ENCODE measurements at places on chromosomes 16 and 17. TPM values are rescaled to one million over a fixed set of nuclear protein-coding genes. Genes with fewer than 3 reads are reported as not detected.

IGSF6 gene
- 0.20 TPM for total RNA-seq

- DNase-seq = no peak
Observed at GRCh38 chr17:79220201-79220712, 145.6 kb downstream of the ENGASE start.

DNA sequence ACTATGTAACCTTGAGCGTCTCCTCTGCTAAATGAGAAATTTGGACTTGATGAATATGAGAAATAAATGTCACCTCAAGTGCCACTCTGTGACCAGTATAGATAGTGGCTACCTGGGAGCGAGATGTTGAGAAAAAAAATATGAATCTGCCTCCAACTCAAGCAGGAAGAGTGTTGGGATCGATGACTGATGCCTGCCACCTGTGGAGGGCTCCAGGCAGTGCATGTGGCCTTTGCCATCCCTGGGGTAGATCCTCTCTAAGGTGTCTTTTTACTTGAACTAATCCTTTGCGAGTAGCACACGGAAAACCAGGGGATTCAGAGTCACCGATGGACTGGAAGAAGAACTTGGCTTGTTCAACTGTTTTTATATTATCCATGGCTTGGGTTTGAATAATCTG is 9.4 kb downstream of the CCDC182 start:
- peak; percentile 24 for DNase-seq

NTN1 gene
- 1.3 TPM for total RNA-seq

DNA sequence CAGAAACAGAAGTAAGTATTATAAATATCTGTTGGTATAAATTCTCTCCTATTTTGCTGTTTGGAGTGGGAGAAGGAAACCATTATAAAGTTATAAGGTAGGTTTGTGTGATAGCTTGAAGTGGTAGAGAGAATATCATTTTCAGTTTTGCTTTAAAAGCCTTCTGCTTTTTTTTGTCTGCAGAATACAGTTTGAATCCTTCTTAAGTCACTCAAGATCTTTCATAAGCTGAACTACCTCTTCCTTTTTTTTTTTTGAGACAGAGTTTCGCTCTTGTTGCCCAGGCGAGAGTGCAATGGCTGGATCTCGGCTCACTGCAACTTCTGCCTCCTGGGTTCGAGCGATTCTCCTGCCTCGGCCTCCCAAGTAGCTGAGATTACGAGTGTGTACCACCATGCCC is 9.0 kb downstream of the ATAD5 start:
- DNase-seq = no peak

- DNase-seq = no peak
Observed at GRCh38 chr16:9049241-9049640, 42.2 kb upstream of the HAPSTR1 start.

GRCh38 chr17:80453126-80453997 is 23.0 kb downstream of the NPTX1 start:
- no peak for DNase-seq

GRCh38 chr17:7208027-7208571 is 11.5 kb downstream of the DLG4 start:
- DNase-seq = no peak

DNA sequence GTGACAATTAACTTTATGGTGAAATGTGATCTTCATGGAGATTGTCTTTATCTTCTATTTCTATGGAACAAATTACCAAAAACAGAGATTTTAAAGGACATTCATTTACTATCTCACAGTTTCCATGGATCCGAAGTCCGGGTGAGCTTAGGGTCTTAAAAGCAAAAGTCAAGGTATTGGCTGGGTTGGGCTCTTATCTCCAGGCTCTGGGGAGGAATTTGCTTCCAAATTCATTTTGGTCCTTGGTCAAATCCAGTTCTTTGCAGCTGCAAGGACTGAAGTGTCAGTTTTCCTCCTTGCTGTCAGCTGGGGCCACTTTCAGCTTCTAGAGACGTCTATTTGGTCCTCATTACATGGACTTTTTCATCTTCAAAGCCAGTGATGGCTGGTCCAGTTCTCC is 395.8 kb upstream of the MAF start:
- no peak for DNase-seq

DNA sequence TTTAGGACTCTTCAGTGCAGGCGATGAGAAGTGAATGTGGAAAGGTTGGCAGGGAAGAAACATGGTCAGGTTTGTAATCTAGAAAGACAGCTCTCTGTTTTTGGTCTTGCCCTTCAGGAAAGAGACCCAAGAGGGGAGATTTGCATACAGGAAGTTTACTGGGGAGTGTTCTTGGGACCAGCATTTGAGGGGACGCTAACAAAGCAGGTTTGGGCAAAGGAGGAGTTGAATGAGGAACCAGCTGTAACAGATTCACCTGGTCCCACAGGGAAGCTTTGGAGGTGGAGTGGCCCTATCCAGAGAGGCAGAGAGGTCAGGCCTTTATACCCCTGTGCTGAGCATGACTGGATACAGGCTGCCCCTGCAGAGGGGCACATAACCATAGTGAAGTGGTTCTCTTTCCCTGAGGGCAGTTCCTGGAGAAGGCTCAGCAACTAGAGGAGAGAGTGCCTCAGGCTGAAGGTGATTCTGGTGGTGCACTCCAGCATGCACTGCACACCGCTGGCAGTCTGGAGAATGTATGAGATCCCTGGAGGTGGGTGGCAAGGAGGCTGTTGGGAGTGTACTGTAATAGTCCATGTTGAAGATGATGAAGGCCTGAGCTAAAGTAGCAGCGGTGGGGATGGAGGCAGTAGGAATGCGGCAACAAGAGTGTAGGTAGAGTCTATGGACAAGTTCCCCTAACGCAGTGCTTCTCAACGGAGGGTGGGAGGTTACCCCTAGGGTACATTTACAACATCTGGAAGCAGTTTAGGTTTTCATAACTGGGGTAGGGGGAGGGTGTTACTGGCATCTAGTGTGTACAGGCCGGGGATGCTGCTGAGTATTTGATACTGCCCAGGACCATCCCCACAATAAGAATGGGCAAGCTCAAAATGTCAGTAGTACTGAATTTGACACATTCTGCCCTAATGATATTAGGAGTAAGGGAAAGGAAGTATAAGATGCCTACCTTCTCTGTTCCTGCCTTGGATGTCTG is 37.2 kb downstream of the MAP2K6 start:
- no peak for DNase-seq

- no peak for DNase-seq
Observed at GRCh38 chr17:71821511-71821910, 299.3 kb upstream of the SOX9 start.

SLC25A39 gene
- total RNA-seq = 153 TPM

KRT25 gene
- not detected for total RNA-seq

DNA sequence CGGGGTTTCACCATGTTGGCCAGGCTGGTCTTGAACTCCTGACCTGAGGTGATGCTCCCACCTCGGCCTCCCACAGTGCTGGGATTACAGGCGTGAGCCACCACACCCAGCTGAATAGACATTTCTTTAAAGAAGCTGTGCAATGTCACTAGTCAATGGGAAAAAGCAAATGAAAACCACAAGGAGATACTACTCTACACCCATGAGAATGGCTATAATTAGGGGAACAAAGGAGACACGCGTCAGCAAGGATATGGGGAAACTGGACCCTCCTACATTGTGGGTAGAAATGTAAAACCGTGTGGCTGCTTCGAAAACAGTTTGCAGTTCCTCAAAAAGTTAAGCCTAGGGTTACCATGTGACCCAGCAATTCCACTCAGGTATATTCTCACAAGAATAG is 103.4 kb downstream of the VPS53 start:
- no peak for DNase-seq

DNA sequence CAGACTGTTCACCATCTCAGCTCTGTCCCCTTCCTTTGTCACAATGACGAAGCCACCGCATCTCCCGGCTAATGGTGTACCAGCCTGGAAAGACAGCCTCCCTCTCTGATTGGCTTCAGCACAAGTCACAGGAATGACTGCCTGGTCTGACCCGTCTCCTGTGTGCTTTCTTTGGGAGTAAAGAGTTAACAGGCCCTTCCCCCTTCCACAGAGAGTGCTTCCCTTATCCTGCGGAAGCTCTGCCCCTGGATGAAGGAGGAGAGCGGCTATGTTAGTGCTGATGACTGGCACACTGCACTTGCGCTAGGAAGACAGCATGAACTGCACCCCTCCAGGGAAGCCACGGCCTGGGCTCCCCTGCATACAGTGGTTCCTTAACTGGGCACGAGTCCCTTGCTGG is 11.3 kb downstream of the USB1 start:
- DNase-seq = no peak

DNA sequence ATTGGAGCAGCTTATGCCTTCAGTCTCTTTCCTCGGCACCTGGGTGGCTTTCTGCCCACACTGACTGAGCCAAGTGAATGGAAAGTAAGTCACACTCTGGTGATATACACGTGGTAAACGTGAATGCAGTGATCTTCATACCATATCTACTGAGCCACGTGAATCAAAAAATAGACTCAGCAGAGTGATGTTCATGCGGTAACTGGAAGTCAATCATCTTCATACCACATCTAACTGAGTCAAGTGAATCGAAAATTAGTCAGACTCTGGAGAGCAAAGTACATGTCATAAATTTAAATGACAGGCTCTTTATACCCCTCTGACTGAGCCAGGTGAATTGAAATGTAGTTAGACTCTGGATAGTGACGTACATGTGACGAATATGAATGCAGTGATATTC is 47.1 kb upstream of the ARL4D start:
- DNase-seq = no peak

LLGL2 gene
- total RNA-seq = 7.4 TPM

DNA sequence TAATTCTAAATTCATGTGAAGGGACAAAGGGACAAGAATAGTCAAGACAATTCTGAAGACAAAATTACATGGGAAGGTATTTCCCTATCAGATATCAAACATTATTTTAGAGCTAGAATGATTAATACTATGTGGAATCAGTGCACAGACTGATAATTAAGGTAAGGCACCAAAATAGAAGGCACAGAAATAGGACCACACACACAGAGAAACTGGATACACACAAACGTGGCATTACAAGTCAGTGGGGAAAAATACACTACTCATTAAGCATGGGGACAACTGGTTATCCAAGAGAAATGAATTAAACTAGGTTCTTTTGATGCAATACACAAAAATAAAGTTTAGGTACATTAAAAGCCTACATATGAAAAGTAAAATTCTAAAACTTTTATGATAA is 132.8 kb upstream of the NETO2 start:
- no peak for DNase-seq

SEPTIN1 gene
- total RNA-seq = 163 TPM

- DNase-seq = peak; percentile 69
Observed at GRCh38 chr17:50346313-50347116, 589 bp downstream of the XYLT2 start.

DNAH3 gene
- 0.02 TPM for total RNA-seq

MT1H gene
- total RNA-seq = 2.3 TPM

DNA sequence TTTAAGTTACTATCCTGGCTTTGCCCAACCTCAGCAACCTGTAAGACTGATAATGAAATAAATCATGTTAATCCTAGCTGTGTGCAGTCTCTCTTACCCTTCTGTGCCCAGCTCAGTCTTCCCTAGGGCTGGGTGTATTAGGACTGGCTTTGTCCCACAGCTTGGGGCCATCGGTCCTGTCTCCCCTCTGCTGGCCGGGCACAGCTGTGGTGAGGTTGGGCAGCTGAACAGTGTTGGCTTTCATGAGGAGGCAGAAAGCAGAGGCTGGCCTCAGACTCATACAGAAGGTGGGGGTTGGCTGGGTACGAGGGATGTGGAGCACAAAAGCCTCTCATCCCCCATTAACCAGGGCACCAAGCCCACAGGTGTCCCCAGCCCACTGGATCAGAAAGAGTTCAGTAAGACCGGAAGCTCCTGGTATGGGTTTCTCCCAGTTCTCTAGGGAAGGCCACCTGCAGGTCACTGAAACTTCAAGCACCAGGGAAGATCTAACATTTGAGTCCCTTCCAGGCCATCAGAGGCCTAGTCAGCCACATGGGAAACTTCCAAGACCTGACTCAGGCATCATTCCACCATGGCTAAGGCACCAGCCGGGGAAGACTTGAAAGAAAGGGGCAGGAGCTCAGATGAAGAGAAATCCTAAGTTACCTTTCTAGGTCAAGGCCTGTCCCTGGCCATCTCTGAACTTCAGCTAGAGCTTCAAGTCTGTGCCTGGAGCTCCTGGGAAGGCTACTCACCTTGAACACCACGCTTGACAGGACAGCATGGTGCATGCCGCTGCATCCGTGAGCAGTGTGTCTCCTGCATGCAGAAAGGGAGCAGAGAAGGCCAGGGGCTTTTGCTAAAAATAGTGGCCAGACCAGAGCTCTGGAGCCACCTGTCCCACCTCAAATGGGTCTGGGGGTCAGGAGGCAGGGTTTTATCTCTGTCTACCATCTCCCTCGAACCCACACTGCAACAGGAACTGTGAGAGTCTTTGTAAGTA is 8.8 kb downstream of the CNP start:
- no peak for DNase-seq

- DNase-seq = no peak
Observed at GRCh38 chr17:73639932-73640331, 4.3 kb downstream of the SDK2 start.

TPSD1 gene
- not detected for total RNA-seq

GRCh38 chr17:82942166-82943130 is 102.6 kb upstream of the ZNF750 start:
- no peak for DNase-seq

GRCh38 chr16:85746460-85747215 is 4.3 kb downstream of the C16orf74 start:
- peak; percentile 58 for DNase-seq

GUCY2D gene
- not detected for total RNA-seq

- DNase-seq = peak; percentile 47
Observed at GRCh38 chr17:80364091-80364691, 50.8 kb upstream of the ENDOV start.

DNA sequence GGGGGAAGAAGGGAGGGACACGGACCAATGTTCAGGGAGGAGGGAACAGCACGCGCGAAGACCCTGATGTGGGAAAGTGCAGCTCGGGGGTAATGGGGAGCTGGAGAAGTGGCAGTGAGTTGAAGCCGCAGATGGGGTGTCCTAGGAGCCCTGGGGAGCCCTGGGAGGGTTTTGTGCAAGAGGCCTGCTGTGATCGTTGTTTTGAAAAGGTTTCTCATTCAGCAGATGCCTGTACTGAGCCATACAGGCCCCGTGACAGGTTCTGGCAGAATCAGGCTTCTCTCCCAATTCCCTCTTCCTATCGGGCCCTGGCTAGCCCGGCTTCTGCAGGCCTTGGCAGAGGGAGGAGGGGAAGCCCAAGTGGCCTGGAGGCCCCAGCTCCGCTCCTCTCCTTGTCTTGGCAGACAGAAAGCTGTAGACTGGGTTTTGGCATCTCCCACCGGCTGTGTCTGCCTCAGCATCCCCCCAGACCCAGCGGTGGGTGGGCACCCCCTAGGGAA is 38.4 kb upstream of the EMP2 start:
- no peak for DNase-seq

GRCh38 chr17:10725262-10725661 is 4.6 kb downstream of the TMEM220 start:
- no peak for DNase-seq

DNA sequence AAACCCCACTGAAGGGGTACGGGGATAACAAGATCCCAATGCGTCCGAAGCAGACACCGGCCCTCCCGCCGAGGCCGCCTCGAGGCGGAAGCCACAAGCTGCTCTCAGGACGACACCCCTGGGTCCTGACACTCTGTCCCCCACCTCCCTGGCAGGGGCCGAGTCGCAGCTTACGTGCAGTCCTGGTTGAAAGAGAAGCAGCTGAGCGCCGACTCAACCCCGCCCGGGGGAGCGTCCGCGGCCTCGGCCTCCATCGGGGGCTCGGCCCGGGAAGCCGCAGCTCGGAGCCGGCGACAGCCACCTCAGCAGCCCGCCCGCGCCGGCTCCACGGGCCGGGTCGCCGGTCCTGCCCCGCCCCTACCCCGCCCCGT is at the start of gene WIPI1:
WIPI1 (minus strand) TSS at position 329 of the 371 bp plus-strand sequence; CDS start at position 254, 75 bp downstream.
- peak; percentile 58 for DNase-seq

Data from activated CD8-positive, alpha-beta T cell treated with anti-CD3 and anti-CD28 coated beads for 36 hours (primary cell).